ENCODE measurements at places on chromosomes 3 and 15. TPM values are rescaled to one million over a fixed set of nuclear protein-coding genes. Genes with fewer than 3 reads are reported as not detected.

GRCh38 chr3:59408047-59408624, 358.3 kb upstream of the CFAP20DC start:
- no peak for DNase-seq

MORC1 gene
- polyA plus RNA-seq = not detected

- no peak for DNase-seq
Measured at GRCh38 chr3:188394623-188395022, 240.7 kb downstream of the LPP start.

GRCh38 chr3:125316949-125317348, 58.2 kb downstream of the ZNF148 start:
- no peak for DNase-seq

CASR gene
- not detected for polyA plus RNA-seq

Data from AG04450 (cell line).